Large intestine (tissue), 12 donors: ENCODE measurements at places on chromosomes 3 and 15. TPM values are rescaled to one million over a fixed set of nuclear protein-coding genes. Genes with fewer than 3 reads are reported as not detected.

DNA sequence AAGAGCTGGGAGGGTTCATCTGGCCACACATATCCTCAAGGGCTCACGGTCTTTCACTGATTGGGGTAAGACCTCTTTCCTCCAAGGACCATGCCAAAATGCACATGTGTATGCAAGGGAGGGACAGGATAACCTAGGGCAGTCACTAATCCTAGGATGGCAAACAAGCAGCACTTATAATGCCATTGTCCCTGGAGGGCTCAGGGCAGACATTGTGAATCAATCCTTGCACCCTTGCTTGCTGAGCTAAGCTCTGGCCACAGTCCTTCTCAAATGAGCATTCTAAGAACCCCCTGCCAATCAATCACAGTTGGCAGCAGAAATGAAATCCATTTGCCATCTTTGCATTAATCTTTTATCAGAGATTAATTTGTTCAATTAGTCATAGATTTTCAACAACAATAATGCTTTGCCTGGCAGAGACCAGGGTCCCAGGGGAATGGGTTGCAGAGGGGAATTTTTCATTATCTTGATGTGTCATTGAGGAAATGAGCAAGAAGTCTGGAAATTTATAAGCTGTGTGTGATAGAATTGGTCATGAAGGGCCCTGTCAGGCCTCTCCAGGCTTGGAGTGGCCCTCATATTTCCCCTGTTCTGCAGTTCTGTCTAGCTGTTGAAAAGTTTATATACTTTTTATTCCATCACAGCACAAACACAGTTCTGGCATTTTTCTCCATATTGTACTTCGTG is 57.2 kb upstream of the KY start:
- DNase-seq, result no peak

- DNase-seq, result no peak
These were observed 45.7 kb downstream of the CHSY1 start for GRCh38 chr15:101206176-101206591.

- peak; percentile 91 for DNase-seq
These were observed 6.6 kb downstream of the PLS1 start for GRCh38 chr3:142602619-142603385.

GRCh38 chr3:182244222-182244971 is 532.7 kb downstream of the SOX2 start:
- DNase-seq, result peak; percentile 70

Gene ADAMTS17
- 3.7 TPM for polyA plus RNA-seq

Gene MAP6D1
- polyA plus RNA-seq, result 1.5 TPM
